ENCODE measurements at places on chromosomes 5 and 9.

DNA sequence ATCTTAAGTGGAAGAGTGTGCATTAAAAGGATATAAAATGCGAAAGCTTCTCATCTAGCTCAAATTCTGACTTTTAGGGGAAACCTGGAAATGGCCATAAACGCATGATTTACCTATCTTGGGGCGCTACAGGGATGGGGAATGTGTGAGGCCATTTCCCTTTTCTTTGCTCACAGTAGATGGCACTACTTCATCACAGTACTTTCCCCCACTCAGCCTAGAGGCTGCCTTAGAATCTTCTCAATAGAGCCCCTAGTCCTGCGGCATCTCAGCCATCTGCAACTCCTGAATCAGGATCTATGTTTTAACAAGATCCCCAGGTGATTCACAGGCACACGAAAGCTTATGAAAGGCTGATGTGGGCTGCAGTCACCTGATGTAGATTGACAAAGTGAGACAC, 110.8 kb downstream of the LHFPL2 start:
- DNase-seq: no peak

GRCh38 chr9:128621730-128622455, 34.8 kb downstream of the DYNC2I2 start:
- DNase-seq: no peak

GRCh38 chr5:80736730-80737129, 81.9 kb upstream of the DHFR start:
- no peak for DNase-seq

- no peak for DNase-seq
Observed at GRCh38 chr5:168890816-168891812, 311.9 kb upstream of the PANK3 start.

DNA sequence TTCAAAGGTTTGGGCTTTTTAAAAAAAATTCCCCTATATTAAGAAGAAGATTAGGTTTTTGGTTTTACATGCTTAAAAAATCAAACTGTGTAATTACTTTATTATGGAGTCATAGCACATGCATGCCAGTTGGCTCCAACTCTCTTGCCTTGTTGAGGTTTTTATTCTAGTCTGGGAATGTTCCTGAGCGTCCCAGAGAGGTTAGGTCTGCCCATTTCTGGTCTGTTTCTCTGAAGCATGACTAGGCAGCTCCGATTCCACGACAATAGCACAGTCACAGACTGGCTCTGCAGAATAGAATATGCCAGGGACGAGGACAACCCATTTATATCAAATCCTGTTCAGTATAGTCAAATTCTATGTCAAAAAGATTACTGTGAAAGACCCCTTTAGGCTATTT, 217.0 kb downstream of the PCSK5 start:
- DNase-seq: no peak

GRCh38 chr5:158857976-158858375, 241.7 kb downstream of the EBF1 start:
- no peak for DNase-seq

- no peak for DNase-seq
Observed at GRCh38 chr5:172569861-172570558, 71.1 kb upstream of the NEURL1B start.

GRCh38 chr5:83767409-83767992, 46.8 kb upstream of the HAPLN1 start:
- no peak for DNase-seq

DNA sequence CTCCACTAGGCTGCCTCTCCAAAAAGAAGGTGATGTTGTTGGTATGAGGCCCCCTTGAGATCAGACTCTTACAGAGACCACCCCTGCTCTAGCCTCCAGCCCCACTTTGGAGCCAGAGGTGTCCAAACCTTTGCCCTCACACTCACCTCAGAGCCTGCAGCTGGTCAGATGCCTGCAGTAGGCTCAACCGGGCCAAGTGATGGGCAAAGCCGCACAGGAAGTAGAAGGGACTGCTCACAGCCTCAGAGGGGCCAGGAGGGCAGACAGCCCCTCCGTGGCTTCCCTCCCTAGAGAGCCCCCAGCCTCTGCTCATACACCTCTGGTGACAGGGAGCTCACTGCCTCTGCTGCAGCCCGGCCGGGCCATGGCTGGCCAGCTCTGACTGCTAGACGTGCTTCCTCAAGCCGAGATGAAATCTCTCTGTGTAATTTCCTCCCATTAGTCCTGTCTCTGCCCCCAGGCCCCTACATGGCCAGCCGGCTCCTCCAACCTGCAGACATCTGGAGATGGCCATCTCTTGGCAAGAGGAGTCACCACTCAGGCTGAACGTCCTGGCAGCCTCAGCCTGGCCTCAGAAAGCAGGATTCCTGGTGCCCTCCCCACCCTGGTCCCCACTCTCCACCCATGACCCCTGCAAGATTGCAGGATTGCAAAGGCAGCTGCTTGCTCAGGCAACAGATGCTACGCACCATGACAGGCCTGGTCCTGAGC, 7.3 kb upstream of the TCF7 start:
- no peak for DNase-seq

DNA sequence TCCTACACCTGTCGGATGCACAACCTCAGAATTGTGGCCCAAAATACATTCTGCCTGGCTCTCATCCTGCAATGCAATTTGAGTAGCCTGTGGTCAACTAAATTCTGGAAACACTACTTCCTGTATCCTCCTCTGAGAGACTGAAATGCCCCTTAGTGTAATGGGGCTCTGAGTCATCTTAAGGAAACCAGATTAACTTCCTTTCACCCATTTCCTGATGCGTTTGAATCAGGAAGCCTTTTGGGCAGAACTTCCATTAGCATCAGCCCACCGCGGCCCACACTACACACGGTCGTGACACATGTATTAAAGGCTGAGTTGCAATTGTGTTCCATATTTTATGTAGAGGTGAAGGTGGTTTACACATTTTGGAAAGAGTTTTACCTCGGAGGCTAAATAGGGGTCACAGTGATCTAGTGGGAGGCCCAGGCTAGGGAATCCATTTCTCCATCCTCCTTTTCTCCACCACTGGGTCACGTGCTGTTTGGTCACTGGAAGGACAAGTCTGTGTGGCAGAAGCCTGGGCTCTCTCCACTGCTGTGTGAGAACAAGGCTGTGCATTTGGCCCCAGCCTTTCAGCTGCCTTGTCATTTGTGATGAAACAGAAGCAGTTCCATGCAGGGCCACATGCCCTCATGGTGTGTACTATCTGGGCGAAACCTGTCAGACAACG, 55.9 kb downstream of the DAP start:
- DNase-seq: no peak

DNA sequence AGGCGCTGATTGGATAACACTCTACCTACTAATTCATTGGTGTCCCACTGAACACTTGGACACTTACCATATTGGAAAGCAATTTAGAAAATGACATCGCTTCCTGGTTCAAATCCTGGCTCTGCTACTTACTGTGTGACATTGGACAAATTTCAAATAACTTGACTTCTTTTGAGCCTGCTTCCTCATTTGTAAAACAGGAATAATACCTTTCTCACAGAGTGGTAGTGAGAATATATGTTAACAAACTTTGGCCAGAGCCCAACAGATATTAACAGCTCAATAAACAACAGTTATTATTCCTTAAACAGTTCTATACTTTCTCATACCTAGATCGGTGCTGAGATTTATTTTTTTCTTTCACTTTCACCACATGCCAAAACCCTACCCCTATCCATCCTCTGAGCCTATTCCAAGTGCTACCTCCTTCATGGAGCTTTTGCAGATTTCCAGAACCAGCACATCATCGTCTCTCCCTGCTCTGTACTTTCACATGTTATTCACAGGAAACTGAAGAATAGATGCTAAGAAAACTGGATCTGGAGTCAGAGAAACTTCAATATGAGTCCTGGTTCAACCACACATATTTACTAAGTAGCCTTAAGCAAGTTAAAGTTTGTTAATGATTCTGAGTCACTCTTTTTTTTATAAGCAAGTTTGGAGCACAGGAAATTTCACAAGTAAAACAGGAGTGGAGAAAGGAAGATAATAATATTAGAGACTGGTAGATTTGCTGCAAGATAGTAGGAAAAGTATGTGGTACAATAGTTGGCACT, 92.3 kb downstream of the STRBP start:
- no peak for DNase-seq

DNA sequence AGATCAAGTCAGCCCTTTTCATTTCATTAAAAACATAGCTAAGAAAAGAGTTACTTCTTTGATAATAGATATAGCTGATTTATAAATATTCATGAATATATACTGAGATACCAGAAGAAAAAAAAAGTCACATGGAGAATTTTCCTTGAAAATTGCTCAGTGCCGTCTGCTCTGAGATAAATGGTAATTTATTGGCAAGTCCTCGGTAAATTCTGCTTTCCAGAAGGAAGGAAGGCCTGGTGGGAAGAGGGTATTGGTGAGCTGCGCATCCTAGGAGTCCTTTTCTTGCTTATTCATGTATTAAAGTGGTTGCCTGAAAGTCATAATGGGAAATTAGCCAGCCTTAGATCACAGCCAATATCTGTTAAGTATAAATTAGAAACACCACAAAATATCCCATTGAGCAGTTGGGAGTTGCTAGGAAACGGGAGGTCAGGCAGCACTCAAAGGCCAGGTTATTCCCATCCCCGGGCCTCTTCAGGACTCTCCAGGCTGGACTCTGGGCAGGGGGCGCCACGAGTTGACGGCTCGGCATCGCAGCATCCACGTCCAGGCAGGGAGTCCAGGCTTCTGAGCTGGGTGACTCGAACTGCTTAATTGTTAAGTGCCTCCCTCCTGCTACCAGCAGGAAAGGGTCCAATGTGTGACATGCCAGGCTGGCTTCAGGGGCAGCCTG, 116.7 kb upstream of the RETREG1 start:
- DNase-seq: no peak
